Pulmonary artery endothelial cell (primary cell): ENCODE measurements at places on chromosomes 7 and 10.

DNA sequence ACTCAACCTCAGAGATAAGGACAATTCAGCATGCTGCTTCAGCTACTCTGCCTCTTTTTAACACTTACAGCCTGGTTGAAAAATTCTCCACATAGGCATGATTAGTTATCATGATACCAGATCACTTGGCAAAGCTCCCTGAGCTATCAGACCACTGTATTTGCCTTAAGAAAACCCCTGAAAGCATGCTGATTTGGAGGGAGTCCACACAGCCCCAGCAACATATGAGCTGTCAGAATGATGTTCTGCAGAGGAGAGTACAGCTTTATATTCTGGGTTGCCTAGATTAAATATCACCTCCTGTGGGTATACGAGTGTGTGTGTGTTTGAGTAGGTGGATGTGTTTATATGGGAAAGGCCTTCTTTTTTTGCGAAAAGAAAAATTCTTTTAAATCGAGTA, 170.2 kb upstream of the CHRM2 start:
- no peak for DNase-seq

- DNase-seq, result no peak
Observed at GRCh38 chr7:36207451-36208291, 54.6 kb downstream of the EEPD1 start.

DNA sequence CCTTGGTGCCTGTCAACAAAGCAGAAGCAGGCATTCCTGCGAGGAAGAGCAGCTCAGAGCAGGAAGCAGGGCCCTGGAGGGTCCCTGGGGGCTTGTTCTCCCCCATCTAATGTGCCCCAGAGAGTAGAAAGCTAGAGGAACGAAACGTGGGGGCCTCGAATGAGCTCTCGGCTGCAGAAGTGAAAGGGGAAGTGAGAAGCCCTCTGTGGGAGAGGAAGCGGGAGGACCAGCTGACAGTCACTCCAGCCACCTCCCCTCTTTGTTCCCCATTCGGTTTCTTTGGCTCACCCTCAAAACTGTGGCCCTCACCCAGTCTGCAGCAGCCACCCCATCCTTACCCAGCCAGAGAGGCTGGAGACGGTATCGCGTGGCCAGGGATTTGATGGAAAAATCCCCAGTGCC, 25.0 kb downstream of the C10orf105 start:
- no peak for DNase-seq

DNA sequence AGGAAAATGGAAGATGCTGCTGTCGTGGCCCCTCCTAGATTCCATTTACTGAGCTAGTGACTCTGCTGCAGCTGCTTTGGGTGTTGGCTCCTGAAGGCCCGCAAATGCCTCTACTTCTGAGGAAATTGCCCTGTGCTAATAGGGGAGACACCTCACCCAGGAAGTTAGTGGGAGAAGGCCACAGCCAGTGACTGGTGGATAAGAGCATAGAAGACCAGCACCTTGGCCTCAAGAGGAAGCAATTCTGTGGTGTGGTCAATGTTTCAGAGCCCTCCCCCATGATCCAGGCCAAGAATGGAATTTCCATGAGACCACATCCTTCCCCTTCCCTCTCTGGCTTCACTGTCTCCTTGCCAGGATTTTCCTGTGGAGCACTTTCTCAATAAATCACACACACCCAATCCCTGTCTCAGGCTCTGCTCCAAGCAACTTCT, 25.0 kb upstream of the FZD1 start:
- DNase-seq, result peak; percentile 32

- DNase-seq, result no peak
Observed at GRCh38 chr10:124366343-124366742, 52.4 kb downstream of the OAT start.

DNA sequence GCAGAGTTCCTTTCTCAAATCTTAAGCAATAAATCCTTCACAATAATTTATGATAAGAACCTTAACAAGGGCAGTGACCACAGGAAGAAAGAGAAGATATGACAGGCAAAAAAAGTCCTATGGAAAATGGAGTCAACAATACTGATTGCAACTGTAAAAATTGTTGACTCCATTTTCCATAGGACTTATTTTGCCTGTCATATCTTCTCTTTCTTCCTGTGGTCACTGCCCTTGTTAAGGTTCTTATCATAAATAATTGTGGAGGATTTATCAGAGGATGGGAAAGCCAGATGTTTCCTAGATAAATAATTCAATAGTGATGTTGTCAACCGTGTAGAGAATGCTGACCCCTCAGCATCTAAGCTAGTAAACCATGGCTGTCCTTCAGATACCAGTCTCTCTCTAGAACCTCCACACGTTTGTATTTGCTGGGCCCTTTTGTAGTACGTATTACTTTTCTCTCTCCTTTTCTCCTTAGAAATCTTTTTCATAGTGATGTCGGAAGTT, 172.6 kb upstream of the BET1 start:
- peak; percentile 55 for DNase-seq
